NCI-H1105 treated with DMSO at 0.1 percent for 48 hours (cell line): ENCODE measurements at places on chromosomes 3 and 15.

GRCh38 chr15:72925661-72926060 lies 126.6 kb upstream of the NEO1 start:
- DNase-seq: no peak

DNA sequence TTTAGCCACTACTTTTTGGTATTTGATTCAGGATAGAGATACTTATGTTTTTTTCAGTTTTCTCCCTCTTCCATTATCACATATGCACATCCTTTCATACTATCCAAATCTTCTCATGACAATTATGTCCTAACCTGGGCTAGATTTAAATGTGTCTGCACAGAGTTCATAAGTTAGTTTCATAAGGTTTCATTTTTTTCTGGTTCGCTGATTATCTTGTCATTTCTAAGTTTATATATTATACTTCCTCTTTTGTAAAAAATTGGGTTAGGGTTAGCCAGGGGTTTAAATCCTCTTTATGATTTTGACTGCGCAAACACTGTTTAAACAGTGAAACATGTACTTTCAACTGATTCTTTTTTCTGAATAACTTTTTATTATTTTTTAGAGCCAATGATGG lies 148.6 kb downstream of the SST start:
- no peak for DNase-seq

DNA sequence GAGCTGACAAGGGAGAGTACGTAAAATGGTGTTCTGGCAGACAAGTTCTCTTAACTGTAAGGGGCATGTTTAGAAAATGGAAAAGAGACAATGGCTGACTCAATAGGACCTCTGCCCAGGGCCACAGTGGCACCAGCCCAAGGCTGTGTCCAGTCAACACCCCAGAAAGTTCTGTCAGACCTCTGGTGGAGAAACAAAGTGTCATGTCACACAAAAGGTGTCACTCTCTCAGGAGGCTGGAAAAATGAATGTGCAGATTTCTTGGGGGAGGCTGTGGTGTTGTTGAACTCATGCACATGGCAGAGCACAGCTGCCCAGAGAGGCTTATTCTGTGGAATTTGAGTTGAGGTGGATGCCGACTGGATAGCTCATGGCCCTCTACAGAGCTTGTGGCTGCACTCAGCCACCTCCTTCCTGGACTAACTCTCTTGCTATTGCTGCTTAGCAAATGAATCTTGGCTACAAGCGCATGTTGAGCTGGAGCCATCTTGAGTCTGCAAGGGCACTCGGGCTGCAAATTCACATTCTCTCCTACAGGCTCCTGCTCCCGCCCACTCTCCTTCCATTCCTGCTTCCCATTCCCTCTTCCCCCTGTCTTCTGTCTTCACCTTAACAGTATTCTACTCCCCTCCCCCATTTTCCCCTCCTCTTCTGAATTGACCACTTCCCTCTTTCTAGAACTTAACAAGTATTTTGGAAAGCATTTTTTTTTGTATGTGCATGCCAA lies 55.8 kb upstream of the SLC7A14 start:
- DNase-seq: no peak

- no peak for DNase-seq
Measured at GRCh38 chr3:177803500-177803899, 606.2 kb upstream of the TBL1XR1 start.

- DNase-seq: no peak
Measured at GRCh38 chr3:182005701-182006100, 294.0 kb downstream of the SOX2 start.

- no peak for DNase-seq
Measured at GRCh38 chr3:1501406-1502115, 408.7 kb downstream of the CNTN6 start.

DNA sequence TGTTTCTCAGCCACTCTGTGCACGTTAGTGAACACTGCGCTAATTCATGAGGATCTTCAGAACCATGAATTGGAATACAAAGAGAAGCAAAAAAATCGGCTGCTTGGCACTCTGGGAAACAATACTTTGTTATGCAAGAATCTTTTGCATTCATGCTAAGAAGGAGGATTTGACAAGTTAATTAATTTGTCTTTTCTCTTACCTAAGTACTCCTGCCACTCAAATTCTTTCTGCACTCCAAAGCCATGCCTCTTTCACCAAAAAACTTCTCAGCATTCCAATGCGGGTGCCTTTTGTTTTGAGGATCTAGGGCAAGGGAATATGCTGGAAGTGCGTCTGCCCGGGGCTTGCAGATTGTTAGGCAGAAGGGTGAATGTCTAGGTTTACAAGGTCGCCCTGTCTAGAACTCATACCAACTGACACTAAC lies 11.3 kb upstream of the KAT2B start:
- DNase-seq: no peak

DNA sequence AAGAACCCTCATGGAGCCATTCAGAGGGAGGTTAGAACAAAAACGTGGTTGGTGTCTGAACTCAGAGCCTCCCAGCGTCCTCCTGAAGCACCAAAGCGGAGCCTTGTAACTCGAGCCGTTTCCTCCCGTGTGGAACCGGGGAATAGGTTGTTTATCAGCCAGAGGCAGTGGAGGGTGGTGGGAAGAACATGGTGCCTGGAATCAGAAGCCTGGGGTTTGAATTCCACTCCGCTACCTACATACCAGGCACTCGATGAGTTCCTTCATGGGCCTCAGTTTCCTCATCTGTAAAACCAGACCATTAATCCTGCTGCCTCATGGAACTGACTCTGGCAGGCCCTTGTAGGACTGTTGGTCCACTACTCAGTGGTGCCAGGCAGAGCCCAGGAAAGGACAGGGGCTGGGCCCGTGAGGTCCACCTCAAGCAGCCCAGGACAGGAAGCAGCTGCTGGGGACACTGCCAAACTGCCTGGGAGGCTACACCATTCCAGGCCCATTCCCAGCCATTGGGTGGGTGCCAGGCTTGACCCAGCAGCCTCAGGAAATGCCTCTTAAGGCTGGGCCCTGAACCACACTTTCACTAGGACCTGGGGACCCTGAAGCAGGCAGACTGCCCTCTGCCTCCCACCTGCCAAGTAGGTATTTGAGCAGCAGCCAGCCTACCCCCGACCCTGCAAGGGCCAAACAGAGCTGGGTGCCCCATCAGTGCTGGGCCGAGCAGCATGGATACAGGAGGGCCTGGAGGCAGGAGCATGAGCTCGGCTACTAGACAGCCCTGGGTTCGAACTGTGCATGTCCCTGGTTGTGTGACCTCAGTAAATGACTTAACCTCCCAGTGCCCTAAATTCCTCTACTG lies 33.4 kb downstream of the PRKCD start:
- no peak for DNase-seq

DNA sequence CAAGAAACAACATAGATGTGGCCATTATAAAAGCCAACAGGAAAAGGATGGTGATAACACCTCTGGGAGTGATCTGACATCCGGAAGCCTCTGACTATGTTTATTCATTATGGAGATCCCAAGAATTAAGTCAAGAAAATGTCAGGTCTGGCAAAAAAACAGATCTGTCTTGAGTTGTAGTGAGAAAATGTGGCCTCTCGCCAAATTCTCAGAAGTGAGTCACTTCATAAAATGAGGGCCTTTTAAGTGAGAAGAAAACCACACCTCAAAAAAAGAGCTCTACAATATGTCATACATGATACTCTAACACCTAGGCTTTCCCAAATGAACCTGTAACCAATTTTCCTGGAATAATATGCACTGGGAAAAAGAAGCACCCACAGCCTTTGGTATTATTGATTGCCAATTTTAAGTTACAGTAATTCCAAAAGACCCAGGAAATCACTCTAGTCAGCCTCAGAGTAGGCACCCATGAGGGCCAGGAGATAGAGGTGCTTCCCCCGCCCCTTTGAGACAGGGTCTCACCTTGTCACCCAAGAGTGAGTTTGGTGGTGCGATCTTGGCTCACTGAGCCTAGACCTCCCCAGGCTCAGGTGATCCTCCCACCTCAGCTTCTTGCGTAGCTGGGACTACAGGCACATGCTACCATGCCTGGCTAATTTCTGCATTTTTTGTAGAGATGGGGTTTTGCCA lies 38.0 kb downstream of the CCR3 start:
- no peak for DNase-seq

DNA sequence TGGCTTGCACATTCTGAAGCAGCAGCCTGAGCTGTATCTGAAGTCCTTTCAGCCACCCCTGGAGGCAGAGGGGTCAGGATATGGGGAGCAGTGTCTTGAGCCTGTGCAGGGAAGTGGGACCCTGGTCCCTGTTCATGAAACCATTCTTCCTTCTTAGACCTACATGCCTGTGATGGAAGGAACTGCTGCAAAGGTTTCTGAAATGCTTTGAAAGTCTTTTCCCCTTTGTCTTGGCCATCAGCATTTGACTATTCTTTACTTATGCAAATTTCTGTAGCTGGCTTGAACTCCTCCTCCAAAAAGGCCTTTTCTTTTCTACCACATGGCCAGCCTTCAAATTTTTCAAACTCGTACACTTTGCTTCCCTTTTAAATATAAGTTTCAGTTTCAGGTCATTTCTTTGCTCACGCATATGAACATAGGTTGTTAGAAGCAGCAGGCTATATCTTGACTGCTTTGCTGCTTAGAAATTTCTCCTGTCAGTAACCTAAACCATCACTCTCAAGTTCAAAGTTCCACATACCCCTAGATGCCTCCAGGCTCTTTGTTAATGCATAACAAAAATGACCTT lies 62.3 kb downstream of the GALK2 start:
- DNase-seq: no peak

GRCh38 chr15:90209591-90209990 lies 8.5 kb downstream of the SEMA4B start:
- DNase-seq: no peak

- no peak for DNase-seq
Measured at GRCh38 chr3:195587824-195588223, 4.1 kb upstream of the APOD start.

DNA sequence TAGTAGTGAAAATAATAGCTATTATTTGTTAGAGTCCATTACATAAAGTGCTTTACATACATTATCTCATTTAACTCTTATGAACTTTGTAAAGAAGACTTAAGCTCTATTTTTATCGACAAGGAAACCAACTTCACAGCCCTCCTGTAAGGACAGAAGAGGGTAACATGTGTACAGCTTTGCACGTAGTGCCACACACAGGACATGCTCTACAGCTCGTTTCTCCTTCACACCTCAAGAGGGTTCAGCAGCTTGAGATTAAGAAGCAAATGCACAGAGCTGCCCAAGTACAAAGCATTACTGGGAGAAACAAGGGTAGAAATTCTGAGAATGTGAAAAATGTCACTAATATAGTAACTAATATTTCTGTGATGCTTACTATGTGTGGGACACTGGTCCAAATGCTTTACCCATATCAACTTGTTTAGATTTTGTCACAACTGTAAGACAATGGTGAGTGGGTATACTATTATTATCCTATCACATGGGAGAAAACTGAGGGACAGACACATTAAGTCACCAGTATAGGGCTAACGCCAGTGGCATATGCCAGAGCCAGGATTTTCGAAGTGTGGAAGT lies 327.8 kb downstream of the CTNNB1 start:
- no peak for DNase-seq
